Activated CD4-positive, alpha-beta T cell treated with anti-CD3 and anti-CD28 coated beads for 4 hours (primary cell): ENCODE measurements at places on chromosomes 5 and 9.

- no peak for DNase-seq
These were observed 300 bp upstream of the SVEP1 start for GRCh38 chr9:110579862-110580219.

DNA sequence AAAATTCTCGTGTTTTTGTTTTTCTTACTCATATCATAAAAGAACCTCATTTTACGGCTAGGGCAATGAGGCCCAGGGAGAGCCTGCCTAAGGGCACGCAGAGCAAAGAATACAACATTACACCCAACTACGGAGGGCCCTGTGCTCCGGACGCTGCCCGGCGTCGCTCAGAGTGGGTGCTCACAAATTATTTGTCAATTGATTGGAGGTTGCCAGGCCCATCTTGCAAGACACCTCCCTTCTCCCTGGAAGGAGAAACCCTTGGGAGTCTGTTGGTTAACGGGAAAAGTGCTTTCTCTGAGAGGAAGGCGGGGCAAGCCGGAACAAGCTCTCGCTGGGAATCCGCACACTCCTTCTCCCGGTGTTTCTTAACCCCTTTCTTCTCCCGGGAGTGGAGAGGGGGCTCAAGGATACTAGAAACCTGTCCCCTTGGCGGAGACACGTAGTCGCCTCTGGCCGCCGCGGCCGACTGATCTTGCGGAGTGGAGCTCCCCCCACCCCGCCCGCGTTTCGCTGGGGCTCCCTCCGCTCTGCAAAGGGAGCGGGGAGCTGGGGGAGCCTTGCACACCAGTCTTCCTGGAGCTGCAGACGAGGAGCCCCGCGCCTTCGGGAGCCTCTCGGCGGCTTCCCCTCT lies 599.3 kb upstream of the SGCD start:
- no peak for DNase-seq

GRCh38 chr9:117860849-117861248 lies 156.6 kb downstream of the TLR4 start:
- DNase-seq: no peak

DNA sequence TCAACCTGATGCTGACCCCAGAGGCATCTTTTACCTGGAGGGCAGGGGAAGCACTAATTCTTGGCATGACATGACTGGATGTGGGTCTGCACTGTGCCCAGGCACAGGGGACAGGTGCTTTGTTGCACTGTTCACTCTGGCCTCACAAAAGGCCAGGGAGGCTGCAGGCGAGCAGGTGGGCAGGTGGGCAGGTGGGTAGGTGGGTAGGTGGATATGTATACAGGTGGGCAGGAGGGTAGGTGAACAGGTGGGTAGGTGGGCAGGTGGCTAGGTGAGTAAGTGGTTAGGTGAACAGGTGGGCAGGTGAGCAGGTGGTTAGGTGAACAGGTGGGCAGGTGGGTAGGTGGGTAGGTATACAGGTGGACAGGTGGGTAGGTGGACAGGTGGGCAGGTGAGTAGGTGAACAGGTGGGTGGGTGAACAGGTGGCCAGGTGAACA lies 1.5 kb downstream of the PAEP start:
- DNase-seq: no peak

DNA sequence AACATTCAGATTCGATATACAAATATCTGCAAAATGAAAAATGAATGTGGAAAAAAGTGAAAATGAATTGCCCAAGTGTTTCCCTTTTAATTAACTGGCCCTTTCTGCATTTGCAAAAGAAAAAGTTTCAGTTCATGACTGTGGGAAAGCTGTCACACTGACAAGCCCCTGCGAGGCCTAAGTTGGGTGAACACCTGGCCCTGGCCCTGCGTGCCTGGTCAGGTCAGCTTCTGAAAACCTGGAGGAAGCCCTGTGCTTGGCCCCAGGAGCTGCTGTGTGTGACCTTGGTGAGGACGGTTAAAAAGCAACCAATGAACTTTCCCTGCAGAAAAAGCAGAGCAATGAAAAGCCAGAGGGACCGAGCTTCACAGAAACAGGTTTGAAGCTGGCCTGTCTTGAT lies 41.0 kb upstream of the SHC3 start:
- DNase-seq: no peak

- DNase-seq: no peak
These were observed 82.5 kb upstream of the UBTD2 start for GRCh38 chr5:172365948-172366608.

DNA sequence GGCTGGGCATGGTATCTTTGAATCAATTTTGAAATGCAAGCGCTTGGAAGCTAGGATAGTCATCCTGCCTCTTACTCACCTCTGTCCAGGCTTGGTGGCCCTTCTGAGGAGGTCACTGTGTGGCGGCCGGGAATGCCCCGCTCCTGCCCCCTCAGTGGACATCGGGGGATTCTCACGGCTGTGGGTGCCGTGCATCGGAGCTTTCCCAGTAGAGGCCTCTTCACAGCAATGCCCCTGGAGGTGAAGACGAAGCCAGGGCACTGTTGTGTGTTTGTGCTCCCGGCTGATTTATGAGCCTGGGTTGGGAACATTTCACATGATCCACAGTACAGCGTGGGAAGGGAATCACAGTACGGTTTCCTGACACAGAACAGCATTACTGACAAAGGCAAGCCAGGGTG lies 147.5 kb downstream of the NXNL2 start:
- no peak for DNase-seq

GRCh38 chr9:89929315-89929672 lies 324.5 kb downstream of the GADD45G start:
- DNase-seq: no peak

GRCh38 chr9:127942216-127943010 lies 4.8 kb upstream of the DPM2 start:
- no peak for DNase-seq

DNA sequence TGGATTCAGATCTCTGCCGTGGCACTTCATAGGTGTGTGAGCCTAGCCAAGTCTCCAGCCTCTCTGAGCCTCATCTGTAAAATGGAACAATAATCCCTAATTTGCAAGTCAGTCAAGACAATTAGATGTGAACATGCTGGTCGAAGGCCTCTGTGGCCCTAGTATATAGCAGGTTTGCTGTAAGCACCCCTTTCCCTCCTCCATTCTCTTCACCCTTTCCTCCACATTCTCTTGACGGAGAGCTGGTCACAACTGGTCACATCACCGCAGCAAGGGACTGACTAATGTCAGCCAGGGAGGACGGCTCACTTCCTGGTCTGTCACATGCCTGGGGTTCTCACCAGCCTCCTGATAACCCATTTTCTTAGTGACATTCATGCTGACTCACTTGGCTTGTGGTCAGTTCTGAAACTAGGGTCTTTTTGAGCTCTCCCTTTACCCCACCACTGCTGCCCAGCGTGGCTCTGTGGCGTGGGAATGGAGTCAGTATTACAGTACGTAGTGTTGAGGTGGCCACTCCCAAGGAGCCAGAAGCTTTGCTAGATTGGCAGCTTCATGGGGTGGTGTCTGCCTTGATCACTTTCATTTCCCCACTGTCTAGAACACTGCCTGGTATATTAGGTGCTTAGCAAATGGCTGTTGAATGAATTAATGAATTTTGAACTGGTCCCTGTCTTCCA lies 47.8 kb downstream of the ERGIC1 start:
- DNase-seq: no peak

DNA sequence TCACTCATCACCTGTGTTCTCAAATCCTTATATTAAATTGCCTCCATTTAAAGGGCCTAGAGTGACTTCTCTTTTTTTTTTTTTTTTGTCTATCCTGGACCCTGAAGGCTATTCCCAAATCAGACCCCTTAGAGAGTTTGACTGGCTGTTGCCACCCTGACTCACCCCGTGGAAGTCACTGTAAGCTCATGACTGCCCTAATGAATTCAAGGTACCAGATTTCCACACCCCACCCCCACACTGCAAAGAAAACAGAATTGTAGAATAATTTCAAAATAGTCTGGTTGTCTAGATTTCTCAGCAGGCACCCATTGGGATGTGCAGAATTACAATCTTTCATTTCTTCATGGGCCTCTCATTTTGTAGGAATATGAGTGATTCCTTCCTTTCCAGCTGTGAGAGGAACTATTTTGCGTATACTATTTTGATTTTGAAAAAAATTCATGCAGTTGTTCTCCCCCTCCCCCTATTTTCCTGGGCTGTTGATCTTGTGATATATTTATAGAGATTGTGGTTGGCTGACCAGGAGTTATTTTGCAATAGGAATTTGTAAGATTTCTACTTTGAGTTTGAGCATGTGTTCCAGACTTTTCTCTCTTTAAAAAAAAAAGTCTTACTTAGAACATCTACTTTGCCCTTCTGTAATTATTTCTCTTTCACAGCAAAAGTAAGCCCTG lies 79.1 kb downstream of the ZNF618 start:
- no peak for DNase-seq

DNA sequence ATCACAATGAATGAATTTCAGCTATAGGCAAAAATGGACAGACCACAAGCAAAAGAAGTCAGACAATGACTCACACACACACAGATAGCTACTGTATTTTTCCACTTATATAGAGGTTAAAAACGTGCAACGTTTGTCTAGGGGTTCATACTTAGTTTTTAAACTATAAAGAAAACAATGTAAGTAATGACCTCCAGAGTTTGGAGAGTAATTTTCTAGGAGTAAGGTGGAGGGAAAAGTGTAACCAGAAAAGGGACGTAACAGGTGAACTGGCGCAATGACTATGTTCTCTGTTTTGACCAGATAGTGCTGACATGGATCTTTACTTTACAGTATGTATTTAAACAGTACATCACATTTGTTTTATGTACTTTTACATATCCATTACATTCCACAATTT lies 51.1 kb downstream of the FNIP1 start:
- no peak for DNase-seq

DNA sequence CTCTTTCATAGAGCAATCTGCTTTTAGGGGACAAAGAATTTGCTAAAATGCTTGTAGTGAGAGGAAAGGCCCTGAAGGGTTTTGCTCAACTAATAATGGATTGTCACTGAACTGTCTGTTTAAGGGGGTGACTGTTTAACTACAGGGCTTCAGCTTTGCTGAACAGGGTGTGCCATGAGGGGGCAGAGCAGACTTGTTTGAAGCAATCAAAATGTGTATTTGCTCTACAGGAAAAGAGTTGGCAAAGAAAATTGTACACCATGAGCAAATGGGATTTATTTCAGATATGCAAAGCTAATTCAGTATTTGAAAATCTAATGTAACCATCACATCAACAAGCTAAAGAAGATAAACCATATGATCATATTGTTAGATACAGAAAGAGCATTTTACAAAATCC lies 154.3 kb downstream of the GABRG2 start:
- no peak for DNase-seq

- DNase-seq: no peak
These were observed 164.4 kb downstream of the ZSWIM6 start for GRCh38 chr5:61496446-61496845.

- no peak for DNase-seq
These were observed 116.3 kb downstream of the SLC28A3 start for GRCh38 chr9:84224246-84224645.

- DNase-seq: no peak
These were observed 157.3 kb downstream of the ADAMTS12 start for GRCh38 chr5:33734537-33734936.

GRCh38 chr5:44536650-44537260 lies 147.5 kb upstream of the FGF10 start:
- no peak for DNase-seq
